ENCODE measurements at places on chromosomes 3 and 15.

GRCh38 chr3:106485802-106486201 lies 617.0 kb upstream of the CBLB start:
- DNase-seq = no peak

DNA sequence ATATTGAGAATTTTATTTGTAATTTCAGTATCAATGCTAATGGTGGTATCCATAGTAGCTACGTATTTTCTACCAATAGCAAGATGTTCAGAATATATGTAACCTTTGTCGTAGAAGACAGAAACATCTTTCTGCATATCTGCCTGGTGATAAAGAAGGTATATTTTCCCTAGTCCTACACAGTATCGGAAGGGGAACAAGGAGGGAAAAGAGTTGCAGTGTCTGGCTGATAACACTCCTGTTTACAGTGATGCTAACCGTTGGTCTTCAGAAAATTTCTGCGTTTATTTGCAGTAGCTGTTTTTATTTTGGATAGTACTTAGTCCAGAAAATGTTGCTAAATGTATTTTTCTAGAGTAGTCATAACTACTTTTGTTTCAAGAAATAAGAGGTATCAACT lies 25.2 kb downstream of the TSC22D2 start:
- DNase-seq = no peak

DNA sequence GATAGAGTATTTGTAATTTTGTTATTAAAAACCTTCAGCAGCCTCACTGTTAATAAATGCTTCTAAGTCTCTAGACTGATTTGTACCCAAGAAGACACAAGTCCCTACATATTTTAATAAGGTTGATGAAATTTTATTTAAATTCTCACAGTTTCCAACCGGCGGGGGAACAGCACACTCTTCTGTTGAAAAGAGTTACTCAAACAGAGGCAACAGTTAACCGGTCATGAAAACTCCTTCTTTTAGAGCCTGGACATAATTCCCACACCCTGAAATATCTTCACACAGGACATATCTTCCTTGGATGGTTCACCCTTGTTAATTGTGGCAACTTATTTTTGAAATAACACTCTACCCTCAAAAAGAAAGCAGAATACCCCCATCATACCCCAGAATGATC lies 278.8 kb downstream of the FOXP1 start:
- DNase-seq = peak; percentile 36

DNA sequence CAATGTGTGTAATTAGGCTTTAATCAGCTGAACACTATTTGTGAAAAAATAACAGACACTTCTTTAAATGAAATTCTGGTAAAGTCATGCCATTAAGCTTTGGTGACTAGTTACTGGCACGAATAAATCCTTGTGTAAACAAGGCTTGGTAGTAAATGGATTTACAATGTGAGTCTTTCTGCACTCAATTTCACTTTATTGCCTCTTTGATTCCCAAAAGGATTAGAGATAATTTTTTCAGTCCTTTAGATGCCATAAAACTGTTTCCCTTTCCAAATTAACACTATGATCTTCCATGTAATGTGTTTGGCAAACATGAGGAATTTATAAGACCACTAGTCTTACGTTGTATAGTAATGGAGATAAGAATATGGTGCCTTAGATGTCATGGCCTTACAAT lies 339.5 kb upstream of the DNAJC19 start:
- no peak for DNase-seq

- no peak for DNase-seq
These were observed 133.6 kb upstream of the RASGRP1 start for GRCh38 chr15:38698254-38698653.

Data from hematopoietic multipotent progenitor cell treated with erythropoietin and hydrocortisone succinate and interleukin-3 and kit ligand, for 17 days (in vitro differentiated cells).